HT-29 (cell line): ENCODE measurements at places on chromosomes 12 and 14. TPM values are rescaled to one million over a fixed set of nuclear protein-coding genes. Genes with fewer than 3 reads are reported as not detected.

DNA sequence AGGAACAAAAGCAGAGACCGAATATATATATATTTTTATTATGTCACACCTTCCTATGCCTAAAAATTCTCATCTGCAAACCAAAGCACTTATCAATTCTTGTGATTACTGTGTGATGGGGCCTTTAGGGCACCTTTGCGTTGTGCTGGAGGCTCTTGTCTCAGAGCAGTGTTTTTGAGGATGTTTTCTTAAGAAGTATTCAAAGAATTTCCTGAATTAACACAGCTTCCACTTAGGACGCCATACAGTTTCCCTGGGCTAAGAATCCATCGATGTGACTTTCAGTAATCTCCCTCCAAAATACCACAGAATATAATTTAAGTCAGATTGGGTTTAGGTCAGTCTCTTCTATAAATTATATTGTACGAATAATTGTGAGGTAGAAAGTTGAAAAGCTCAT lies 22.0 kb upstream of the HIF1A start:
- no peak for DNase-seq

- DNase-seq = peak; percentile 49
Measured at GRCh38 chr12:122422730-122423257, 325 bp upstream of the CLIP1 start.

DNA sequence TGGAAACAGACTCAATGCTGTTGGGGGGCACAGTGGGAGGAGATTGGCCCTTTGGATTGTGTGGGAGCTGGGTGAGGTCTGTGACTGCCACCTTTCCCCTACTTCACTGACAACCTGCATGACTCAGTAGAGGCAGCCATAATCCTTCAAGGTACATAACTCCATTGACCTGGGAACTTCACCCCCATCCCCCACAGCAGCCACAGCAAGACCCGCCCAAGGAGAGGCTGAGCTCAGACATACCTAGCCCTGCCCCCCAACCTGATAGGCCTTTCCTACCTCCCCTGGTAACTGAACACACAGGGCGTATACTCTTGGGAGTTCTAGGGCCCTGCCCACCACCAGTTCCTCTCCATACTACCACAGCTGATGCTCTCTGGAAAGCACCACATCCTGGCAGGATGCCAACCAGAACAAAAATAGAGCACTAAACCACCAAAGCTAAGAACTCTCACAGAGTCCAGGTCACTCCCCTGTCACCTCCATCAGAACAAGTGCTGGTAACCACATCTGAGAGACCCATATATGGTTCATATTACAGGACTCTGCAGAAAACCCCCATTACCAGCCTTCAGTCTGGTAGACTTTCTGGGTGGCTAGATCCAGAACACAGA lies 703.9 kb downstream of the FSCB start:
- peak; percentile 19 for DNase-seq

- DNase-seq = no peak
Measured at GRCh38 chr12:84159260-84159659, 753.3 kb downstream of the SLC6A15 start.

DNA sequence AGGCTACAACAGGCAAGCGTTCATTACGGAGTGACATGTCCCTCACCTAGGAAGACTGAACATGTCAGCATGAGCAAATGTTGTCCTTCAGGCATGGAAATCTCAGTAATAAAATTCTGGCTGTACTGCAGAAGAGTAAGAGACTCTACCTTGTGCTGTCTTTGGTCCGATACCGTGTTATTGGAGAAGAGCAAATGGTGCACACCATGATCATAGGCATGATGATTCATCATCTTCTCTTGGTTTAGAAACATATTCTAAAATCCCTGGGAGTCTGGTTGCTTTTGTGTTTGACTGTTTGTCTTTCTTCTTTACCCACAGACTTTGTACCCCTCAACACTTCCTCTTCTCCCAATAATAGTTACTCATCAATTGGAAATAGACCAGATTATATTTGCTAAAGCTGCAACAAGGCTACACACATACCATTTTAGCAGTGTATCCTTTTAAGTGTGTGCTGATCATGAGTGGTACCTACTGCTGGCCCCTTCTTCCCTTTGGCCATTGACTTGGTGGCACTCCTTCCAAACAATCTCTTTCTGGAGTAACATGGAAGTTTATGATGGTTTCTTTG lies 93.5 kb downstream of the RTN1 start:
- DNase-seq = no peak

The ENO2 gene
- total RNA-seq = 7.7 and 9.1 TPM in 2 replicates

The OTX2 gene
- not detected in 2 replicates for total RNA-seq

DNA sequence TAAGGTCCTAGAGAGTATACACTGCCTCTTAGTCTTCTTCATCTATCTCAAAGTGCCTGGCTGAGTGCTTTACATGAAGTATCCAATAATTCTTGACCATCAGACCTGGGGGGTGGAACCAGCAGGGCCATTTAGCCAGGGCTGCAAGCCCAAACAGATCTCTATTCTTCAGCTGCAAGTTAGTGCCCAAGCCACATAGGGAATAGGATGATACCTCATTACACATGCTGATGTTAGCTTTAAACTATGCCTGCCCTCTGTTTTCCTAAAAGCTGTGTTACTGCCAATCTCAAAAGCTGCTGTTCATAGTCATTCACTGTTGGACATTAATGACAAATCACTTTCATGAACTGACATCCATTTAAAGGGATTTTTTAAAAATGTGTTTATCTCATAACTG lies 16.7 kb upstream of the IFNG start:
- DNase-seq = no peak

The KRT78 gene
- not detected in 2 replicates for total RNA-seq

DNA sequence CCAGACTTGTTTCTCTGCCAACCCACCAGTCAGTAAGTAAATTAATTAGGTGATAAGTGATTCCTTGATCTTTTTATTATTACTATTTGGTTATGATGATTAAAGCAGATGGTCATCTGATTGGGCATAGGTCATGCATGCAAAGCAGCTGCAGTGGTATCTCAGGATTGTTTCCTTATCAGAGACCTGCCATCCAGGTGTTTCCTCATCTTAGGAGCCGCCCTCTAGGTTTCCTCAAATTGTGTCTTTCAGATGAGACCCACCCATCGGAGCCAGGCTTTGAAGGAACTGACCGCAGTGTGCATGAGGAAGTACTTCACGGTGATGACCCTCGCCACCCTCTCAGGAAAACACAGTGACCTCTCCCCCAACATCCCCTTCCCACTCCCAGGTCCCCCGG lies 63.3 kb downstream of the ZFP36L1 start:
- peak; percentile 62 for DNase-seq

The FGF23 gene
- total RNA-seq = not detected in 2 replicates

DNA sequence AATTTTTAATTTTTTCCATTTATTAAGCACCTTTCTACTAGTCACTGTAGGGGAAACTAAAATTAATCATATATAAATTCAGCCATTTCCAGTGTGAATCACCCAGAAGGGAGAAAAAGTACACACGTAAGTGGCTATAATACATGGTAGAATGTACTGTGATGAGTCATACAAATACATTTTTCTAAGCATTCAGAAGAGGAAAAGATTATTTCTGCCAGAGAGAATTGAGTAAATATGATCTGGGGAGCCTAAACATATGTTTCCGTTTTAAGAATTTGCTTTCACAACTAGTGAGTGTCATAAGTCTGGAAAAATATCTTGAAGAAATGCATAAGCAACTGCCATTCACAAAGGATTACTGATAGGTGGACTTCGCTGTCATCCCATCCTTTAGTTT lies 102.8 kb downstream of the TGFB3 start:
- DNase-seq = no peak

DNA sequence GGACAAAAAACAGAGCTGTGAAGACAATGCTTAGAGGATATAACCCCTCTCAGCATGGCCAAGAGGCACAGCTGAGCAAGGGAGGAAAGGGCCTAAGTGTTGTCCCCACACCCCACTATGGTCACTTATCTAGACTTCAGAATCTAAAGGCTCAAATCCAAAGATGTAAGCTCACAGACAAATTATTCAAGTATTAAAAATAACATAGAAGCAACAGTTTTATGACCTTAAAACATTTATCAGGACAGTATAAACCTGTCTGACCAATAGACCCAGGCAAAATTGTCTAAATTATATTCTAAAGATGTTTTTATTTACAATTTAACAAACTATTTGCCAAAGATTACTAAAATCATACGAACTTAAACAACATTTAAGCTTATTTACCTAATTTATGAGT lies 28.1 kb upstream of the PRICKLE1 start:
- no peak for DNase-seq

DNA sequence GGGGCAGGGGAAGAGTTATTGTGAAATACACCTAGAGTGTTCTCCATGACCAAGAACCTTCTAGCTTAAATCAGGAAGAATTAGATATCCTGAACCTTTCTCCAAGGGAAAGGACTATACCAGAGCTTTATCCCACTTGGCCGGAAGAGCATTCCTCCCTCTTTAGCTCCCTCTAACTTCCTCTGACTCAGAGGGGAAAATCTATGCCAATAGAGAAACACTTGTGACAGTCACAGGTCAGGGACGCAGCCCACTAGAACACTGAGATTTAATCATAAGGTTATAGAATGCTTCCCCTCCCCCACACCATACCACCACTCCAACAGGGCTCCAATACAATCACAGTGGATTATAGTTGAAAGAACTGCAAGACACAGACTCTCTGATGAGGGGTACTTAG lies 55.4 kb upstream of the RFX4 start:
- no peak for DNase-seq

GRCh38 chr12:5345534-5345933 lies 86.4 kb upstream of the NTF3 start:
- no peak for DNase-seq

GRCh38 chr12:90030726-90031125 lies 322.1 kb upstream of the ATP2B1 start:
- no peak for DNase-seq

- DNase-seq = no peak
Measured at GRCh38 chr12:51242876-51243275, 4.2 kb downstream of the DAZAP2 start.

The LHX5 gene
- total RNA-seq = not detected in 2 replicates

- DNase-seq = no peak
Measured at GRCh38 chr14:58769011-58769643, 131.4 kb downstream of the DACT1 start.

The TTC9 gene
- 0.08 and 0.18 TPM in 2 replicates for total RNA-seq

GRCh38 chr12:56413392-56413791 lies 35.8 kb downstream of the TIMELESS start:
- no peak for DNase-seq

DNA sequence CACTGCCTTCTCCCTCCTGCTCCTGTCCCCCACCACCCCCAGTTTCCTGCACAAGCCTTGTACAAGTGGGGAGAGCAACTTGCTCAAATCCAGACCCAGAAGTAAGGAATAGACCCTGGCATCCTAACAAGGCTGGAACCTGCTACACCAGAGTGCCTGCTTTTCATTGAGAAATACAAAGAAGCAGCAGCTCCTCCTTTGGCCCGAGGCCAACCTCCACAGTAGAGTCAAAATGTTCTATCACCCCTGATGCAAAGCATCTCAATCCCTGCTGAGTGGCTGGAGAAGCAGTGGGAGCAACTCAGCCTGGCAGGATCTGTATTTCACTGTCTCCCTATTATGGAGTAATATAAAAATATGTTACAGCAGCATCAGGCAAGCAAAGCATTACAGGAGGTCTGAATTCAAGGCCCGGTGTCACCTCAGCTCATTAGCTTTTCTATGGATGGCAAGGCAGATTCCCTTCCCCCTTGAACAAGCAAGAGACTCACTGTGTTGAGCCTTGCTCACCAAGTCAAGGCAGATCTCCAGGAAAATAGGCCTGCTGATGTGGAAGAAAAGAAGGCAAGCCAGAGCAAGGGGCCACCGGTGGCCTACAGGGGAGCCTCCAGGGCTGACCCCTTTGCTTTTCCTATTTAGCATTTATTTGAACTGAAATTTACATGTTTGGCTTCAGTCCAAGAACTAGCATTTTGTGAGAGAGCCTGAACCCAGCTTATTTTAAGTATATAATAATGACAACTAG lies 186.3 kb upstream of the EGLN3 start:
- no peak for DNase-seq

GRCh38 chr12:54300732-54301427 lies at the start of gene NFE2:
NFE2 (minus strand) TSS chr12:54301015; CDS start chr12:54295248, 5,767 bp downstream.
- DNase-seq = peak; percentile 49

GRCh38 chr14:96461950-96462798 lies 40.0 kb upstream of the PAPOLA start:
- DNase-seq = peak; percentile 23

- DNase-seq = peak; percentile 48
Measured at GRCh38 chr14:104865631-104866441, 768 bp downstream of the CEP170B start.

DNA sequence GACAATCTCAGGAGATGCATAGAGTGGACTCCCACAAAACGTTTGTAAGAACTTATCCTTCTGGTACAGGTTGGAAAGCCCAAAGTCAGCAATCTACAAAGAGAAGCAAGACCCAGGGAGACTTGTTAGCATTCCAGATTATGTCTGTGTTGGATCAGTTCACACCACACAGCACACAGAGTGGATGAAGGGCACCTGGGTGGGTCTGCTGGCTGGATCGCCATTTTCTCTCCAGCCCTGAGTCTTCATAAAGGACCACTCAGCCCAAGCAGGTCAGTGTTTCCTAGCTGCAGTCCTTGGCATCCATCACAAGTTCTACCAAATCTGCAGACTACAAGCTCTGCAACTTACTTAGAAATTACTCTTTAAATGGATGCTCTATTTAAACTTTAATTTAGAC lies 66.0 kb downstream of the NUAK1 start:
- DNase-seq = no peak

The AQP6 gene
- 1.8 and 2.0 TPM in 2 replicates for total RNA-seq

The DNAJC22 gene
- 8.2 and 9.2 TPM in 2 replicates for total RNA-seq

- no peak for DNase-seq
Measured at GRCh38 chr12:66725031-66725430, 46.2 kb upstream of the GRIP1 start.

GRCh38 chr14:50357124-50357523 lies 39.6 kb downstream of the CDKL1 start:
- DNase-seq = no peak
